T1000 (cell line): ENCODE measurements at places on chromosomes 16 and 17.

- DNase-seq = peak; percentile 46
Measured at GRCh38 chr17:12320286-12320685, 299.6 kb downstream of the MAP2K4 start.

- no peak for DNase-seq
Measured at GRCh38 chr16:2339521-2340484, 725 bp downstream of the ABCA3 start.

DNA sequence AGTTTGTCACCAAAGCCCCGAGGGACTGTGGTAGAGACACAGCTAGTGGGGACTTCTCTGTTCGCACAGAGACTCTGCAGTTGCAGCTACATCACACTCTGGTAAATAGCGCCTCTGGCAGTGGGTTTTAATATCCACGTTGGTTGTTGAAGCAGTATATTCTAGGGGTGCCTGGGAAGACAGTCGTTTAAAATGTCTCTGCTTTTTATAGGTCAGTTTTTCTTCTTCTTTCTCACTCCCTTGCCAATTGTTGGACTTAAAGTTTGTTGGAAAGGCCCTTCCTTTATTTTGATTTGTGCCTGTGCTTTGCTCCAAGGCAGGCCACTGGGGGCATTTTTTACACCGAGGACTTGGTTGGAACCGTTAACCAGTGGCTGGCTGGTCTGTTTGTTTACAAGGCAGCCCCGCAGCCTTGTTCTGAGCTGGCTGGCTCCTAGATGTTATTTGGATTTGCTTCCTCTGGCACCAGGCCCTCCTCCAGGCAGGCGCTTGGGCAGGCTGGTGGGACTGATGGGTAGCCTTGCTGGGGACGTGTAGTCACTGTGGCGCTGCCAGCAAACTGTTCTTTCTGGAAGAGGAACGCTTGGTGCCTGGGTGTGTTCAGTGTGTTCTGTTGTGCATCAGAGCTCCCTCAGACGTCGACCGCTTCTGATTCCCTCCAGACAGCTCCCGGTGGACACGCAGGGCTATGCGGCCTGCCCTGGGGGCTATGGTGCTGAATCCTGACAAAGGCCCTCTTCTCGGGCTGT lies 218.2 kb upstream of the CHMP6 start:
- DNase-seq = peak; percentile 57

DNA sequence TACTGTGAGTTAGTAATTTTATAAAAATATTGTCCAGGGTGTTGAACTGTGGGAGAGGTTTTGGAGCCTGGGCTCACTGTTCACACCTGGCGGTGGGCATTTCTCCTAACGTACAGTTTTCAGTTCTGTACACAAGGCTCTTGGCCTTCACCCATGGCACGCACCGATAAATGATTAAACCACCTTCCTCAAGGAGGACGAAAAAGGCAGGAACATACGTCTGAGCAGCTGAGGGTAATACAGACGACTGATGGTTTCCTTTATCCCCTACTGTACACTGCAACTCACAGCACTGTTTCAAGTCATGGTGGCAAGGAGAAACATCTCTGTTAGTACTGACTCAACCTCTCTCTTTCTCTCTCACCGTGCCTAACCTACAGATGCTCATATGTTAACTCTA lies 1.4 kb upstream of the ST6GALNAC1 start:
- no peak for DNase-seq
